K562 (cell line): ENCODE measurements at places on chromosomes 16 and 17.
A peak's percentile ranks its signal among the peaks of the same experiment; 100 is the strongest.

DNA sequence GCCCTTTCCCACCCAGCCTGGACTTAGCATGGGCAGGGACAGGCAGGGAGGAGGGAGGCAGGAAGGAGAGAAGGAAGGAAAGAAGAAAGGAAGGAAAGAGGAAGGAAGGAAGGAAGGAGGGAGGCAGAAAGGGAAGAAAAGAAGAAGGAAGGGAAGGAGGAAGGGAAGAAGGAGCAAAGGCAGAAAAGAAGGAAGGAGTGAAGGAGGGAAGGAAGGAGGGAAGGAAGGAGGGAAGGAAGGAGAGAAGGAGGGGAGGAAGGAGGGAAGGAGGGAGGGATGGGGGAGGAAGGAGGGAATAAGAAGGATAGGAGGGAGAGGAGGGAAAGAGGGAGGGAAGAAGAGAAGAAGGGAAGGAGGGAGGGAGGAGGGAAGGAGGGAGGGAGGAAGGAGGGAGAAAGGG is 110.4 kb downstream of the SALL1 start:
- DNase-seq, result no peak

- DNase-seq, result peak; percentile 72
Observed at GRCh38 chr17:10844621-10845387, 6.9 kb upstream of the PIRT start.

DNA sequence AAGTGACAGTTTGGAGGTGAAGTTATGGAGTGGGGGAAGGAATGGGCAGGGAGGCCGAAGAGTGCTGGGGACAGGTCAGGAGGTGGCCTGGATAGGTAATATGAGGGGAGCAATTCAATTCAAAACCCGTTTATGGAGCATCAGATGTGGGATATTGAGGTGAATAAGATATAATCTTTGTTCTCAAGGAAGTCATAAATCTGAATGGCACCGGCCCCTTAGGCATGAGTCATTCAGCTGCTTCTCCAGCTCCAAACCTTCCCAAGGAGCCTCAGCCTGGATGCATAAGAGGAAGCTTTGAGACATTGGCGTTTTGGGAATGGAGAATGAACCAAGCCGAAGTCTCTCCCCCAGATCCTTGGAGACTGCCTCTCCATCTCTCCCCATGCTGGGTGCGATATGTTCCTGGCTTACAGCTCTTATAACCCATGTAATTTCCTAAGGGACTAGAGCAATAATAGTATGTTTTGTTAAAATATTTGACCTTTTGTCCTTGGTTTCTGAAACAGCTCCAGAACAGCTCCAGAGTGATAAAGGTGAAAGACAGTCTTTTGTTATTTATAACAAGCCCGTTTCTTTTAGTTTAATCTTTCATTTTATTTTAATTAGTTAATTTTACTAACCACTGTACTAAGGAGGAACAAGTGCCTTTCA is 1.7 kb downstream of the TUBG2 start:
- DNase-seq, result peak; percentile 67

- DNase-seq, result no peak
Observed at GRCh38 chr17:14452856-14453255, 152.0 kb downstream of the HS3ST3B1 start.

GRCh38 chr17:29005936-29006511 is at the start of gene SEZ6:
Gene SEZ6 (minus strand): TSS chr17:29006033. CDS start chr17:29005869, 164 bp downstream.
- DNase-seq, result peak; percentile 84

DNA sequence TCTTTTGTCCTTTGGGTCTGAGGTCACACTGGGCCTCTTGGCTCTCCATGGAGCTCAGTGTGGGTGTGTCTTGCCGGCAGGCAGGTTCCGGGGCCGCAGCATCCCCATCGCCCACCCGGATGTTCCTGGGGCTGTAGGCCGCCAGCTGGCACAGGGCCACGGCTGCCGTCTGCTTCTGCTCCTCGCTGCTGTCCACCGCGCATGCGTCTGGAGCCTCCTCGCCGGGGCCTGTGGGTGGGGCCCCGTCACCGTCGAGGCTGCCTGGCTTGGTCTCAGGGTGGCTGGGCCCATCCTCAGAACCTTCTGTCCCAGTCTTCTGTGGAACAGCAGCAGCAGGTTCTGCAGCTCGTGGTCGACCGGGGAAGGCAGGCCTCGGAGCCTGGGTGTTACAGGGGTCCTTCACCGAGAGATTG is 9.6 kb downstream of the ZNF750 start:
- no peak for DNase-seq
